H4 (cell line): ENCODE measurements at places on chromosomes 11 and 22. TPM values are rescaled to one million over a fixed set of nuclear protein-coding genes. Genes with fewer than 3 reads are reported as not detected.

Gene ACTN3
- total RNA-seq = not detected in 2 replicates

Gene INS
- total RNA-seq = not detected in 2 replicates

Gene PRRG4
- total RNA-seq = 0.25 TPM in 2 replicates

Gene TPBGL
- total RNA-seq = not detected in 2 replicates
